ENCODE measurements at places on chromosomes 7 and 10.

DNA sequence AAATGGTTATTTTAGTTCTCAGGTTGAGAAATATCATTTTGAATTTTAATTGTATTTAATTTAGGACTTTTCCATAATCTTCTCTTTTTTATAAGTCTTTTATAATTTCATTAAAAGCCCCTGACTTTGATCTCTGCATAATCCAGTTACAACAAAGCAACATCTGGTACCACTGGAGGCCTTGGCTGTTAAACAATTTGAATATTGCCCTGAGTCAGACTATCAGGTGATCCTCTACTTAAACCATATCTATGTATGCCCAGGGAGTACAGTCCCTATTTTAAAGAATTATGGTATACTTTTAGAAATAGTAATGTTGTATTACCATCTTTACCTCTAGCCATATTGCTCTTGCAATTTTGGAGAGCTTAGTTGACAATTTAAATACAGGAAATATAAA lies 119.1 kb downstream of the MAGI2 start:
- no peak for DNase-seq

- DNase-seq = no peak
Measured at GRCh38 chr10:6208799-6209235, 6.1 kb downstream of the PFKFB3 start.

GRCh38 chr7:93047514-93048099 lies 70.2 kb downstream of the SAMD9 start:
- DNase-seq = no peak

DNA sequence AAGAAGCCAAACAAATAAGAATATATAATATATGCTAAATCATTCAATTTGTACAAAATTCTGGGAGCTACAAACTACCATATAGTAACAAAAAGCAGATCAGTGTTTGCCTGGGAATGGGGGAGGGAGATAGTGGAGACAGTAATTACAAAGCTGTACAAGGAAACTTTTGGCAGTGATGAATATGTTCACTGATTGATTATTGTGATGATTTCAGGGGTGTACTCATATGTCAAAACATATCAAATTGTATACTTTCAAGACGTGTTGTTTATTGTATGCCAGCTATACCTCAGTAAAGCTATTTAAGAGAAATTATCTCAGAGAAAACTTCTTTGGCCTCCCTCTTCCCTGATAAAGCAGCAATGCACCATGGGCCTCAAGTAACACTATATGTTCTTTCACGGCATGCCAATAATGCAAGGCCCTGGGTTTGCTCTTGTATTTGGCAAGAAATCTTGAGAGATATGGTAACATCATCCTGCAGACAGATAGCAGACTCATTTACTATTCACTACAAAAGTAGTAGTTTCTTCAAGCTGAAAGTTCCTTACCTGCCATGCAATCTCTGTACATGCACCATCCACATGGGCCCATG lies 133.5 kb downstream of the HBP1 start:
- DNase-seq = no peak

DNA sequence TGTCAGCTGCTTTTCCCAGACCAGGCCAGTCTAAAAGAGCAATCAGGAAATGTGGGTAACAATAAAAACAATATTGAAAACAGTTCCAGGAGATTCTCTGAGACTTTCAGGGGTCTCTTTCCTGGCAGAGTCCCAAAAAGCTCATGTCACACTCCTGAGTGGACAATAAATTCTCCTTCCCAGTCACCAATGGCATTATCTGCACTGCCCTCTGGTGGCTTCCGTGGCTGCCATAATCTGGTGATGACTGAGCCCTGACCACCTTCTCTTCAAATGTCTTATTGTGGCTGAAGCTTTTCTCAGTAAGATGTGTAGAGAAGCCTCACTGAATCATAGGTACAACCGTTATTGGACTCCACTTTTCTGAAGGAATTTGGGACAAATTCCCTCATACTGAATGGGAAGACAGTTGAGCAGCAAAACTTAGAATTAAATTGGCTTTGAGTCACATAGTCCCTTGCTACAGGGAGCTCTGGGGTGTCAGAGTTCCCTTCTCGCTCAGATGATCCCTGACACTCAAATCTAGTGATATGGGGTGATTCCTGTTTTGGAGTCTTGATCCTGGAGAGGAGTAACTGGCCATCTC lies 24.4 kb upstream of the ASAH2 start:
- DNase-seq = peak; percentile 43

Measured in inflammatory macrophage treated with lipopolysaccharide for 4 hours (primary cell).